ENCODE measurements at places on chromosomes 4 and X.

GRCh38 chr4:4849106-4849505 is 10.4 kb upstream of the MSX1 start:
- no peak for DNase-seq

DNA sequence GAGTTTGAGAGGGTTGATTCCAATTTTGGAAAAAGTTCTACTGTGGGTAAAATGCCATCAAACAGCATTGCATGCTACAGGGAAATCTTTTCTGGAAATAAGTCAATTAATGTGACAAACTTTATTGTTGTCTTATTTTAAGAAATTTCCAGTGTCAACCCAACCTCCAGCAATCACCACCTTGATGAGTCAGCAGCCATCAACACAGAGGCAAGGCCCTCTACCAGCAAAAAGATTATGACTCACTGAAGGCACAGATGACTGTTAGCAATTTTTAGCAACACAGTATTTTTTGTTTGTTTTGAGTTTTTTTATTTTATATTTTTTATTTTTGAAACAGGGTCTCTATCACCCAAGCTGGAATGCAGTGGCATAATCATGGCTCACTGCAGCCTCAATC is 165.4 kb upstream of the C1QTNF7 start:
- no peak for DNase-seq

GRCh38 chr4:156656896-156657295 is 314.7 kb downstream of the PDGFC start:
- DNase-seq, result no peak

DNA sequence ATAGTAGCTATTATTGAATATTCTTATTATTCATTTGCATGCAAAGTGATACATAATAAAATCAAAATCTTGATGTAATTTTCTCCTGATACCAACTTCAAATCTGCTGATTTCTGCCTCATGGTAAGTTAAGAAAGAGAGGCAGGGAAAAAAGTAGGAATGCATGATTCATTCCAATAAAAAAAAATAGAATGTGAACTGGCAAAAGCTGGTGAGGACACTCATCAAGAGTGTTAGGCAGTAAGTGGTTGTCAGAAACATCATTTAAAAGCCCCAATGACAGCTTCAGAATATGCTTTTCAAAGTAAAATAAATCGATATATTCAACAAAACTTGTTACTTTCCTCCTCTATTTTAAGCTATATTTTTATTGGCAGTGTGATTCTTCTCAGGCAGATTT is 979.1 kb downstream of the TECRL start:
- no peak for DNase-seq

DNA sequence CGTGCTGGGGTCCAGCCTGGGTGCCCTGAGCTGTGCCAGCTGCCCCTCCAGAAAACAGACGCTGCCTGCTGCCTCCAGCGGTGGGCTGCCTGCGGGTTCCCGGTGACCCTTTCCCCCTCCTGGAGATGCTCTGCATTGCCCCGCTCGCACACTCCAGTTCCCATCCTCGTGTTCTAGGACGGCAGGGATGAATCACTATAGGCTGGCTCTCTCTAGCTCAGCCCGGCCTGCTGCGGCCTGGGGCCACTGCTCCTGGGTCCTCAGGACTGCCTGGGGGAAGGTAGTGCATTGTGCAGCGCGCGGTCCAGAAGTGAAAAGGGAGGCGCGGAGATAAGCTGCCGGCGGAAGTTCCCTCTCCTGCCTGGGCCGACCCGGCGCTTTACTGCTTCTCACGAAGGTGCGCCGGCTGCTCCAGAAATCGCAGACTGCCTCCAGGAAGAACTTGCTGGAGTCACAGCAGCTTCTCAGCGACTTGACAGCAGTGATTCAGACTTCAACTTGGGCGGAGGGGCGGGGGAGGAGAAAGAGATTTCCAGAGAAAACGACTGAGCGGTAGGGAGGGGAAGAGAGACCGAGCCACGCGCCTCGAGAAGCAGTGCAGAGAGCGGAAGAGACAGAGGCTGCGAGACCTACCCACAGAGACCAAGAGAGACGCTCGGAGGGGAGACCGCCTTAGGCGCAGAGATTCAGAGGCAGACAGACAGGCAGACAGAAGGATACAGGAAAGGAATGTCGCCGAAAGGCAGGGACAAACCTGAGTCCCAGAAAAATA is 6.7 kb upstream of the MSX1 start:
- no peak for DNase-seq

DNA sequence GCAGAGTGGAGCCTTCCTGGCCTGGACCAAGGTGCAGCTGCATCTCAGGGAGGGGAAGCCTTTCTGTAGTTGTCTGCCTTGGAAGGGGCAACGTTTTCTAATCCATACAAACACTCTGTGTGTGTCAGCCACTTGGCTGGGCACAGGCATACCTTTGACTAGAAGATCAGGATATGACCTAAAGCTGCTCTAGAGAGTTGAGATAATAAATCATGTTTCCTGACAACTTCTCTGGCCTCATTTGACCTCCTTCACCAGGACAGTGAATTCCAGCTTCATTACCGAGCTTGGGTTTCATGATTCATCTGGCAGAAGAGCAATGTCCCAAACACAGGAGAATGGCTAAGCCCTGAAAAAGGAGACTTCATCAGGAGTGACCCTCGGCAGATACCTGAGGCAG is 89.6 kb upstream of the KIT start:
- no peak for DNase-seq

DNA sequence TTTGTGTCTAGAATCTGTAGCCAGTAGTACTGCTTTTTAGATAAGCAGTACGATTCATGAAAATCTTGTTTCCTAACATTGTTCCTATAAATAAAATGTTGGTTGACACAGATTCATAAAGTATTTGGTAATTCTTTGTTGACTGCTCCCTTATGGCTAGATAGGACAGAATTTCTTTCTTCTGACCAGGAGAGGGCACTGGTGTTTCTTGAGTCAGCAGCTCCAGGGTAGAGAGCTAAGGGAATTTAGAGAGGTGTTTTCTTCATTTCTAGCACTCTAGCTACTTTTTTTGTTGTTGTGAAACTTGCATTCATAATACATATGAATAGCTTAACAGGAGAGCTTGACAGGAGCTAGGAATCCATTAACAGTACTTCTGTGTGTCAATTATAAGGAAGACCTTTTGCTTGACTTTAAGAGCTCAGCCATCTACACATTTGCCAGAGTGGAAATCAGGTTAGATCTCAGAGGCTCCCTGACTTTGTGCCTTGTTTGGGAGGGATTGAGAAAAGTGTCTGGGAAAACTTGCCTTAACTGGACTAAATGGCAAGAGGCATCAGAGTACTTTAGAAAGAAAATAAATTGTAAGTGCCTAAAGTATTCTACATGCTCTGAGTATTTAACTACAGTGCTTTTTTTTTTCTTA is 756.1 kb downstream of the SH3BGRL start:
- DNase-seq, result no peak
